Kidney tubule cell (primary cell): ENCODE measurements at places on chromosomes 1 and 21.

DNA sequence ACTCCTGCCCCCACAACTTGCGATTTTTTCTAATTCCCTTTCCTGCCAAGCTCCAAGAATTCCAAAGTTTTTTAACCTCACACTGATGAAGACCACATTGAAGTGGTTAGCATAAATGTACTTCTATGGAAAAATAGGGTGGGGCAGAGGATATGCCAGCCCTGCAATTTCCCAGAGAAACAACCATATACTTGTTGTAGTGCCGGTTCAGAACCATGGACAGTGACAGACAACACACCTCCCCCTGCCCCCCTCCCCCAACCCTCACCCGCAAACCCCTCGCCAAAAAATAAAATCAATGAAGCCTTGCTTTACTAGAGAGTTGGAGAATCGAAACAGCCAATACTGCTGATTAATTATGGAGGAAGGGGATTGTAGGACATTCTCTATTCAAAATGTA, 109.5 kb upstream of the GRIK3 start:
- no peak for DNase-seq

- DNase-seq, result peak; percentile 82
These were observed 5.1 kb downstream of the CA14 start for GRCh38 chr1:150262388-150263320.

DNA sequence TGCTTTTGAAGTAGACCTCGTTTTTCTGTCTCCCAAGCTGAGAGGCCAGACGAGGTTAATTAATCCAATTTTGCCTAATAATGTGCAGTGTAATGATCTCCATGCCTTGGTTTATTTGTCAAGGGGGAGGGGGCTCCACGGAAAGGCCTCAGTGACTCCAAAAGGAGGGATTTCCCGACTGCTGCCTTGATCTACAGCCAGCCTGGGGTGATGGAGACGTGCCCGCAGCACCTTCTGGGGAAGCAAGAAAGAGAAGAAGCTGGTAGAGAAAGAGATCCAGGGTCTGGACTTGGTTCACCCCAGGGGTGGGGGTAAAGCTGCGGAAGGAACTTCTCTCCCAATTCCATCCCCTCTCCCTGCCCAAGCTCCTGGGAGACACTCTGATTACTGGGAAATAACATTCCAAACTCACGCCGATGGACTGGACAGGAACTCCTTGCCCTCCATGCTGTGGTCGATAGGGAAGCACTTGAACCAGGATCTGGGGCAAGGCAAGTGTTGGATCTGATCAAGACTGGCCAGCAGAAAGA, 44.1 kb upstream of the SIM2 start:
- no peak for DNase-seq

- DNase-seq, result peak; percentile 69
These were observed 579.9 kb downstream of the DPYD start for GRCh38 chr1:97340951-97341350.

- peak; percentile 28 for DNase-seq
These were observed 31.9 kb upstream of the FCGR2A start for GRCh38 chr1:161473348-161473747.

GRCh38 chr21:22855581-22855980, 1857.4 kb downstream of the NCAM2 start:
- DNase-seq, result peak; percentile 2

GRCh38 chr1:45999507-45999906, 132.9 kb downstream of the PIK3R3 start:
- no peak for DNase-seq

GRCh38 chr1:217311766-217312165, 319.1 kb downstream of the GPATCH2 start:
- DNase-seq, result peak; percentile 10

DNA sequence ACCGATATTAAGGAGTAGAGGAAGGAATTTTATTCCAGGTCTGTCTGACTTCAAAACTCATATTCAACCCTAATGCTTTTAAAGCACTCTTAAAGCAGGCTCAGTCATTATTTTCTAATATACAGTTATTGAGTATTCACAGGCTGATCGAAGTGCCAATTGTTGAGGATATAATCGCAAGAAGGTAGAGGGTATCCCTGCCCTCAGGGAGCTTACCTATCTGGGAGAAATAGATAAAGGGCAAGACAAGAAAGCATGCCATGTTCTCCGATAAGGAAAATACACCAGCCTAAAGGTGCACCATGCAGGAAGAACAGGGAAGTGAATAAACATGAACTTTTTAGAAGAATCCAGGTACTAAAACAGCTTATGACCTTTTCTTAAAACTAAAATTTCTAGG, 361.2 kb downstream of the SMYD3 start:
- DNase-seq, result no peak

GRCh38 chr1:238492271-238492670, 601.5 kb upstream of the ZP4 start:
- DNase-seq, result no peak

- DNase-seq, result peak; percentile 41
These were observed 697 bp downstream of the AGO3 start for GRCh38 chr1:35931446-35932157.

DNA sequence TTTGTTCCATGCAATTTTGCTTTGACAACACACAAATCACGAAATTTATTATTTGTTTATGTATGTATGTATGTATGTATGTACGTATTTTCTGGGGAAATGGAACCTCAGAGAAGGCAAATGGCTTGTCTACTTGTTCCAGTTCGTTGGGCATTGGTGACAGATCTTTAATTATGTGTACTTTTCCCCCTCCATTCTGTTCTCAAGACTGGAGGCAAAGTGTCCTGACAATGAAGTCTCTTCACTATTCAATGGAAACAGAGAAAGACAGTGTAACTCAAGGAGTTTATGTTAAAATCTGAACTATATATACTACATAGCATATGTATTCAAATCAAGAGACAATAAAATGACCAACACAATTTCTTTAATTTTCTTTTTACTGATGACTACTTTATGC, 245.7 kb upstream of the PTBP2 start:
- no peak for DNase-seq

DNA sequence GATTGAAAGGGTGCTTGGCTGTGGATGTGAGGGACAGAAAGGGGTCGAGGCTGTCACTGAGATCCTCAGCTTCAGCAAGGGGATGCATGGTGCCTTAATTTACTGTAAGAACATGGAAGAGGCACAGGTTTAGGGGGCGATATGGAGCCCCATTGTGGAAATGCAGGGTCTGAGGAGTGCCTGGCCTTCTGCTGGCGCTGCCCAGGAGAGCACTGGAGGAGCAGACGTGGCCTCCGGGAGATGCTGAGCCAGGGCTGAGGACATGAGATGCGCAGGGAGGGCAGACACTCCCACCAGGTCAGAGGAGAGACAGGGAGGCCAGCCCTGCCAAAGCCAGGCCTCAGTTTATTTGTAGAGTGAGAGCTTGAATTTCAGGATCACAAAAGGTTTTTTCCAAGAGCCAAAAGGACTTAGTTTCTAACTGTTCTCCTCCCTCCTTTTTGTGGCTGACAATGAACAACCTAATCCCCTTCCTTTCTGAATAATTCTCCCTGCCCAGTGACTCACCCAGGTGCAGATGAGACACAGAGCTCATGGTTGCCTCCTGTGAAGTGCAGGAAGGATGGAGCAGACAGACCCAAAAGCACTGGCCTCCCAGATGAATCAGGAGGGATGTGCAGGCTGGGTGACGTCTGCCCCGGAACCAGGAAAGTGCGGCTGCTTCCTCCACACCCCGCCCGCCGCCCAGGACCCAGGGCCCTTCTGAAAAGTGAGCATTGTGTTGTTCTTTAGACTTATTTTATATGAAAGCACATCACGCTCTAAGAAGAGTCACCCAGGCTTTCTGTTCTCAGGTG, 73.0 kb upstream of the TMPRSS2 start:
- DNase-seq, result peak; percentile 87

- DNase-seq, result no peak
These were observed 164.7 kb downstream of the NEGR1 start for GRCh38 chr1:72117621-72118020.

DNA sequence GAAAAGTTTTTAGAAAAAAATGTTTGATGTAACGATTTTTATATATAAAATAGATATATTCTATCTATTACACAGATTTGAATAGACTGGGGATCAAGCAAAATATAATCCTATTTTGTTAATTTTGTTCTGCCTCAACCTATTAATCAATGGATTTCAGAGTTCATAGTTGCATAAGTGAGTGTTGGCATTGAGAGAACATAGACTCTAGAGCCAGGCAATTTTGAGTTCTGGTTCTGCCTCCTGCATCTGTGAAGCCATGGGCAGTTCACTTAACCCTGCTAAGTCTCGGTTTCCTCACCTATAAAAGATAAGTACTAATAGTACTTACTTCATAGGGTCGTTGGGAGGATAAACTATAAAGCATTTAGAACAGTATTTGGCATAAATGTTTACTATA, 13.6 kb upstream of the PKN2 start:
- DNase-seq, result no peak

DNA sequence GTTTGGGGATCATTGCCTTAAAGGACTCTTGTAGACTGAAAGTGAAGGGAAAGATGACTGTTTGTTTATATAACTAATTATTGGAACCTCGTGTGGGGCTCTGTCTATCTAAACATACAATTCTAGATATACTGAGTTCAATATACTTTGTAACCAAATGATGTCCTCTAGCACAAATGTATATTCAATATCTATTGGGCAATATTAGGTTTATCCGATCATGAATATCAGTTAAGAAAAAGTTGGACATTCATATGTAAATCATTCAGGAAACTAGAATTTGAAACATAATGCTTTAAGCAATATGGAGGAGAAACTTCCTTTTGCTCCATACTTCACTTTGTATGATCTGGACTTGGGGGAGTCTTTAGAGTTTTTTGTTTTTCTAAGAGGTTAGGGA, 8.9 kb upstream of the RC3H1 start:
- no peak for DNase-seq

DNA sequence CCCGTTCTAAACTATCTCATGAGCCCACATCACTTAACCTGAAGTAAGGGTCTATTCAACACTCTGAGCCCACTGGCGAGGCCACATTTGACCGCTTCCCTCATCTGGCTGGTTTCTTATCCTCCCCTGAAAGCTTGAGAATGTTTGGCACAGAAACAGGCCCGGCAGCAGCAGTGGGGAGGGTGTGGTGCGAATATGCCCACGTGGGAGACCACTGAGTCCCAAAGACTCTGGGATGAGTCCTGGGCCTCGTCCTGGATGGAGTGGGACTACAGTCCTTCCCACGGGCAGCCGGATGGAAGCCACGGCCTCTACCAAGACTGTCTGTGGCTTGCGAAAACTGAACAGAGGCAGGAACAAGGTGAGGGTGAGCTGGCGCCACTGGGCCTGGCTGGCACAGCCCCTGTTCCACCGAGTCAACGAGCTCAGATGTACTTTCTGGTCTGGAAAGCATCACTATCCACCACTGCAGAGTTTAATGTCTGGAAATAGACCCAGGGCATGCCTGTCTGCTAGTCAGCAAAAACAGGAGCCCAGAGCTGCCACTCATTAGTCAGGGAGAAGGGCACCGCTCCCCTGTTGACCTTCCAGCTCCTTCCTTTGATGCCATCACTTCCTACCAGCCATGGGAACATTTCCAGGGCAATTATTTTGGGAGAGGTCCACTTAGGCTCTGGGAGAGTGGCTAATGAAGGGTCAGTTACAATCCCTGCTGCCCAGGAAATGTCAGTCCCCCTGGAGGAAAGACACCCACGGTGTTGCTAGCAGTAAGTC, 386.6 kb downstream of the MATN1 start:
- no peak for DNase-seq

DNA sequence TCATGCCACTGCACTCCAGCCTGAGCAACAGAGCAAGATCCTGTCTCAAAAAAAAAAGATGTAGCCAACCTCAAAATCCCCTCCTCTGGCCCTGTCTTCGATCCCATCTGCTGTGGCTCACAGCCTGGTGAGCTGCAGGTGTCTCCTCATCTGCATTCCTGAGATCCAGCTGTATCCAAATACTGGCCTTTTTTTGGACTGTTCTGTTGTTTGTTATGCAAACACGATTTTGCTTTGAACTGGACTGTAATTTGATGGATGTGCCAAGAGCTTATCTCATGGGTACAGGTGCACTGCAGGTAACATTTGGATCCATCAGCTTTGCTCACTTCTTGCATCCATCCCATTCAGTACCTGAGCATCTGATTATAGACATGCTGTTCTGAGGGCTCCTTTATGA, 14.1 kb upstream of the FAM43B start:
- DNase-seq, result no peak

GRCh38 chr1:18110968-18111367, 3.4 kb downstream of the IGSF21 start:
- DNase-seq, result no peak

GRCh38 chr1:115547696-115548095, 94.1 kb upstream of the VANGL1 start:
- DNase-seq, result peak; percentile 43

DNA sequence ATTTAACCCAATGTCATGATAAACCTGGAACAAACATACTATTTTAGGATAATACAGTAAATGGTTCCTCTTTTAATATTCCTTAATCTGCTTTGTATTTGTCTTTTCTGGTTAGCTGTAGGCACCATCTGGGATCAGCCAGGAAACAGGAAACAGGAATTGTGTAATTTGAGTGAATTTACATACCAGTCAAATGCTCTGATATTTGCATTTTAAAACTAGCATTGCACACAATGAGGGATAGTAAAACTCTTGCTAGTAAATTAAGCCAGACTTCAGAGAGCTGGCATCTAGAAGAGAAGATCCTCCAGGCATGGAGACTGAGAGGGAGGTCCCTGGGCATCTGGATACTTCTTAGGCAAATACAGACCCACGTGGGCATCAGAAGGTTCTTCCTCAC, 103.5 kb downstream of the HMCN1 start:
- no peak for DNase-seq

DNA sequence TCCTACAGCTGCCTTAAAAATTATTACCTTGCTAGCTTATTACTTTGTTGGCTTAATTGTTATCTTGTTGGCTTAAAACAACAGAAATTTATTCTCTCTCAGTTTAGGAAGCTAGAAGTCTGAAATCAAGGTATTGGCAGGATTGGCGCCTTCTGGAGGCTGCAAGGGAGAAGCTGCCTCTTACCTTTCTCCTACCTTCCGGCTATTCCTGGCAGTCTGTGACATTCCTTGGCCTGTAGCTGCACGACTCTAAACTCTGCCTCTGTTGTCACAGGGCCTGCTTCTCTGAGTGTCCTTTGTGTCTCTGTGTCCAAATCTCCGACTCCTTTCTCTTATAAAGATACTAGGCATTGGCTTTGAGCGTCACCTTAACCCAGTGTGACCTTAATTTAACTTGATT, 579.9 kb upstream of the B3GALT2 start:
- no peak for DNase-seq

GRCh38 chr1:7582460-7582972, 188.6 kb upstream of the VAMP3 start:
- DNase-seq, result no peak

DNA sequence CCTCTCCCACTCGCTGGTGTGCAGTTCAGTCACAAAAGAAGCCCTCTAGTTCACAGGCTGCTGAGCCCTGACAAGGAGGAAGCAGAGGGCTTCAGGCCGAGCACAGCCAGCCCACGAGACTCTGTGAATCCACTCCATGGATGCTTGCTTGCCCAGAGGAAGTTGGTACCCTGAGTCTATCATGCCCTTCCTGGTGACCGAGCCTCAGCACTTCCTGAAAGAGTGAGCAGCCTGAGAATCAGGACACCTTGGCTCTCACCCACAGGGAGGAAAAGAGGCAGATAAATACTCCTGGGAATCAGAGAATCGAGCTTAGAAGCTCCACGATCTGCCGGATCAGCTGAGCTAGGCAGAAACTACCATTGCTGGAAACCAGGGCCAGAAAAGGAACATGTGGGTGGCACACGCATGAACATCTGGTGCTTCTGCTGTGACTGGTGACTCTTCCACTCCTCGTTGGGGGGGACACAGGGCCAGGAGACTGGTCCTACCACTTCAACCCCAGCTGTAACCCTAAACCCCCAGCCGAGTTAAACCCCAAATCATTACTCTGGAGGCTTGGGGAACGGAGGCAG, 376.3 kb upstream of the CAMK1G start:
- peak; percentile 9 for DNase-seq
